ENCODE measurements at places on chromosomes 3 and 15.

DNA sequence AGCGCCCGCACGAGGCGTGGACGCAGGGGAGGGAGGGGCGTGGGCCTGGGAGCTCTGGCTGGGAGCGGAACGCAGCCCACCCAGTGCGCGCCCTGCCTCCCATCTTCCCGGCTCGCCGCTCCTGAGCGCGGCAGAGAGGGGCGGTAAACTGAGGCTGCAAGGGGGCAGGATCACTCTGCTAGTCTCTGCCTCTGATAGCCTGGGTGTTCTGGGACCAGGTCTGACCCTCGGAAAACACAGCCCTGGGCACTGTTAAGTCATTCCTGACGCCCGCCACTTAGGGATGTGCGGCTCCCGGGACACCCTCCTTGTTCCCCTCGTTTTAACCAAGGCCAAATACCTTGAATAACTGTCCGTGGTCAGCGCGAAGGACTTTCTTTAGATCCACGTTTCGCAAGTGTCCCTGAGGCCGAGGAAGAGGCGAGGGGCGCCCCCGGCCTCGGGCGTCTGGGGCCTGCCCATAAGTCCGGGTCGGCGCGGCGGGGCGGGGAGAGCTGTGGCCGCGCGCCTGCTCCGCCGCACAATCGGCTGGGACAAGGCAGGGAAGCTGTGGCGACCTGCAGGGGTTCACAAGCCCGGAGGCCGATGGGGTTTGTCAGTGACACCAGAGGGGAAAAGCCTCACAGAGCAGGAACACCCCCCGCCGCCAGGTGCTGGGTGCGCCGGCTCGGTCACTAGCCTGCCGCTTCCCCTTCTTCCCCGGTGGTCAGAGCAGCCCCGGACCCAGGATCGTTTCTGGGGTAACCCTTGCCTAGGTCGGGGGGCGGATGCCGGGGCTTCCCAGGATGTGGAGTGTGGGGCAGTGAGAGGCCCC is 1.5 kb downstream of the ITPKA start:
- DNase-seq = no peak

DNA sequence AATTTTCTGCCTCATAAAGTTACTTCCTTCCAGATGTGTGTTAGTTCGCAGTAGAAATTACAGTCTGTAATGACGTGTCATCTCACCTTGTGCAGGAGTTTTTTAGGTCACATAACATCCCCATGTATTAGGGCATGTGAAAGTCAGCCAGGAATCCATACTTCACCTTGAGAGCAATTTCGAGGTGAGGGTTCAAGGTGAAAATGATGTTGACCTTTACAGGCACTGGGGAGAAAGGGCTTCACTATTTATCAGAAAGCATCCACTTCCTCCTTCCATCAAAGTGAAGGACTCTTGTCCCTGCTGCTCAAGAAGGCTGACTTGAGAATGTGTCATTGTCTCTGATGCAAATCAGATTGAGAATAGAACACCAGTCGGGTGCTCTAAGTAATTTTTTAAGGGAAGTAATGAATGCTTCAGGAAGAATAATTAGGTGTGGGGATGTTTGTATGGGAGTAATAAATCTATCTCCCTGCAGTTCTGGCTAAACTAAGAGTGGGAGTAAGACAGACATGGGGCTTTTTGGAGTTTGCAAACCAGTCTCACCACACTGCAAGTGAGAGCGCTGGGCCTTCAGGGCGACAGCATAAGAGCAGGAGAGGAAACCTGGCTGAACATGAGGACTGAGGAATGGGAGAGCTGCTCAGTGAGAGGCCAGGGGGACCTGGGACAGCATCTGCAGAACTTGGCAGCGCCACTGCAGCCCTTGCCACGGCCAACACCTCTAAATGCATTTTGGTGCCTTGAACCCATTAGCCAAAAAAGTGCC is 85.9 kb upstream of the IL12A start:
- no peak for DNase-seq

DNA sequence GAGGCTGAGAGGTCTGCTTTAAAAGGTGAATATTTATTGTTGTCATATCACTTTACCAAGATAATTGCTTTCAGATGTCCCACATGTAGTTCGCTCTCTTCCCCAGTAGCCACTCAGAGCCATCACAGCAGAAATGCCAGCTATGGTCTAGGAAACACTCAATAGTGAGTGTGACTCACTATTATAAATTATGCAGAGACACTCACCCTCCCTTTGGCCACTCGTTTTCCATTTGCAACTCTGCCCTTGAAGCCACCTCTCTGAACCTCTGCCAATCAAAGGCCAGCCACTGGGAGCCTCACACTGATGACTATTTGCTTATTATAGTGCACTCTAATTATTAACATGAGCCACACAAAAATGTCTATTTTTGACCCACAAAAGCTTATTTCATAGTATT is 328.1 kb upstream of the ATP10A start:
- no peak for DNase-seq

DNA sequence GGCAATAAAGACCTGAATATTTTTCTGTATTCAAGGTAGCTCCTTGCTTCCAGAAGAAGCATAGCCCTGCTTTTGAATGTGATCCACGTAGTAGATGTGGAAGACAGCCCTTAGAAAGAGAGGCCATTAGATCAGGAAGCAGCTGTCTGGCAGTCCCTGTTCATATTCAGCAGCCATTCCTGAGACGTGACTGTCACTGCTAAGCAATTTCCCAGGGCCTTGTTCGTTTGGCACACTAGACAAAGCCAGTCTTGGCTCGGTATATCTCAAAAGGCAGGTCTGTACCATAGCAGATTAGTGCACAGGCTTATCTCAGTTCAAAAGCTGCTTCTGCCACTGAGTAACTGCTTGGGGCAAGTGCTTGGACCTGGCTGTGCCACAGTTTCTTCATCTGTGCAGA is 287.8 kb upstream of the MCTP2 start:
- DNase-seq = no peak

DNA sequence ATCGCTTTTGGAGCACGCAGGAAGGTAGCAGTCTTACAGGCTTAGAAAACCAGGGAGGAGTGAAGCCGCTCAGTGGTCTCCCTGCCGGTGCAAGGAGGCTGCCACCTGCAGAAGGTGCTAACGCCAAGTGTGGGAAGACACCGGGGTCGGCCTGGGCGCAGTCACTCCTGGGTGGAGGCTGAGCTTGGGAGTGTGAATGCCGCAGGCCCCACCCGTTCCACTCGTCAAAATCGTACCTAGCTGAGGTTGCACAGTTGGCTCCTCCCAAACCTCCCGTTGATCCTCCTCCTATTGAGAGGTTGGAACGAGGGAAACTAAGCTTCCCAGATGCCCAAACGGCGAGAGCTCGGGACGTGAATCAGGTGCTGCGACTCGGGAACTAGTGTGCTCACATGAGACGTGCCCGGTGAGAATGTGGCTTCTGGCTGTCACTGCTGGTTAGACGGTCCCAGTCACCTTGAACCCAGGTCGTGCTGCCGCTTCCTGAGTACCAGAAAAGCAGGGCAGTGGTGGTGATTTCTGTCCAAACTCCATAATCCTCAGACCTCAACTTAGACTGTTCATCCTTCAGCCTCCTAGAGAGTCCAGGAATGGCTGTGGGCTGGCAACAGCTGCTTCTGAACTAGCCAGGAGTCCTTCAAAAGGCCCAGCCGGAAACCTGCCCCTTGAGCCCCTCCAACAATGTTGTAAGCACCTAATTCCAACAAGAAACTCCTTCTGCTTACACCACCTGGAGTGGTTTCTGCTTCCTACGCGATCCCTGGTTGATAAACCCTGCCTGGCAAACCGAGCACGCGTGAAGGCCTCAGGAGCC is 156.0 kb downstream of the XXYLT1 start:
- DNase-seq = no peak

GRCh38 chr3:185950728-185951127 is 12.9 kb upstream of the TRA2B start:
- no peak for DNase-seq

- no peak for DNase-seq
Observed at GRCh38 chr3:57252404-57252803, 24.9 kb downstream of the APPL1 start.

GRCh38 chr3:59791774-59792308 is 742.0 kb upstream of the CFAP20DC start:
- DNase-seq = no peak

Data from cortex of kidney (tissue), 1 donor.